ENCODE measurements at places on chromosomes 2 and 18. TPM values are rescaled to one million over a fixed set of nuclear protein-coding genes. Genes with fewer than 3 reads are reported as not detected.

The ZNF638 gene
- total RNA-seq = 114 TPM

The CACNB4 gene
- total RNA-seq = 0.58 TPM

The ASAP2 gene
- total RNA-seq = 0.45 TPM

The ZNF396 gene
- 0.54 TPM for total RNA-seq

The MARCHF4 gene
- not detected for total RNA-seq

The CCL20 gene
- total RNA-seq = not detected

DNA sequence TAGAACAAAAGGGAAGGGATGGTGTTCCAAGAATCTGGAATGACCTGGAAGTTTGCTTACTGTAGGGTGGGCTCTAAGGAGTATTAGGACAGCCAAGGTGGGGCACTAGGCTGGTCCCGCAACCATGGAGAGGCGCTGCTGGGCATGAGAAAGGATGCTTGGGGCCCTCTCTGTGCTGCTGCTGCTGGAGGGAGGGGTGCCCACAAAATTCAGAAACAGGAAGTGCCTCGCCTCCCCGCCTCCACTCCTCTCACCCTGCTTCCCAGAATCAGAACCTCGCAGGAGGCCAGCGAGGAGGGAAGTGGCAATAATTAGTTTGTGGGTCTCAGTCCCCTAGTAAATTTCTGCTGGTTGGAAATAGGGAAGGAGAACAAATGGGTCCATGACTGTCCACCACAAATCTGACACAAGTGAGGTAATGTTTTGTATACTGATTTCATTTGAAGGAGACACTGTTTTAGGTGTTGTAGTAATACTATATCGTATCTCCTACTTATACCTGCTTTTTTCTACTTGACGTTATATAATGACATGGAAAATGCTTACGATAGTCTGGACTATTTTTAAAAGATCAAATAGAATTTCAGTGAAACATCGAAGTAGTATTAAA is 7.9 kb upstream of the PDCL3 start:
- peak overlapping the region; percentile 49 for H3K4me3 ChIP-seq
- no peaks in the 10 kb centered on the region for H3K36me3 ChIP-seq
- H3K4me1 ChIP-seq = peaks cover 16% of the 10 kb centered on the region

DNA sequence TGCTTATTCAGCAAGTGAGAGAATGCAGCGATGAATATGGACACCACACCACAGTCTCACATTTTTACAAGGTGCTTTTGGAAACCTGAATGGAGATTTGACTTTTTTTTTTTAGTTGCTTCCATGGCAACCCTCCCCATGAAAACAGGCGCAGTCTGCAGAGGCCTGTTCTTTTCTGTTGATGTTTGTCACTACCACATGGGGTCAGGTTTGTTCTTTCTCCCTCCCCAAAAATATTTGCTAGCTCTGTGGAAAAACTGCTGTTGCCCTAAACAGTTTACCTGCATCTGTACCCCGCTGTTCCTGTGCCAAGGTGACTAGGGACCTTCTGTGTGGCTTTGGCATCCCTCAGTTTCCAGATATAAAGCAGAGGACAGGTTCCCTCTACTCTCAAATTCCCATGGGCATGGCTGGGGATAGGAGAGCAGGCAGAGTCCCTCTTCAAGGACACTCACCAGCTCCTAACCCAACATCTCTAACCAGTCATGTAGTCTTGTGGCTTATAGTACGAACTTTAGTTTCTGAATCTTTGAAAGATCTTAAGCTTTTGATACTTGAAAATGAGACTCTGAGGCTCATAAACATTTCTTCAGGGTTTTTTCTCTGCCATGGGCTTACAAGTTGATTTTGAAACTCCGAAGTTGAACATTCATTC is 14.7 kb upstream of the MAPRE2 start:
- H3K4me1 ChIP-seq = peaks cover 42% of the 10 kb centered on the region
- H3K4me3 ChIP-seq = no peak overlapping the region
- no peaks in the 10 kb centered on the region for H3K27me3 ChIP-seq
- peak; percentile 75 for DNase-seq

DNA sequence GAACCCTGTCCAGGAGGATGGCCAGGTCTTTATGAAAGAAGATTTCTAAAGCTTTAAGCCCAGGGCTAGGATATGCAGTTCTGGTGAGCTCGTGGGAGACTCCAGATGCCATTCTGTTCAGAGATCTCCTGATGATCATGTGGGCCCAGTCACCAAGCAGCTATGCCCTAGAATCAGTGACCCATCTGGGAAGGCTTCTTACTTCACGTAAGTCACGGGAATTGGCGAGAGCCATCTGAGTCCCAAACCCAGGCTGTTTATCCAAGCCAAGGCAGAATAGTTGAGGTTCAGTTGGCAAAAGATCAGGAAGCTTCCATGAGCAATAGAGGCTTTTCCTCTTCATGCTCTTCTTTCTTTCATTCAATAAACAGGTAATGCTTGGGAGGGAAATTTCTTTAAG is 23.9 kb downstream of the ANTXR1 start:
- H3K4me1 ChIP-seq = no peaks in the 10 kb centered on the region
- DNase-seq = no peak
- no peak overlapping the region for H3K27ac ChIP-seq
- H3K4me3 ChIP-seq = no peak overlapping the region

DNA sequence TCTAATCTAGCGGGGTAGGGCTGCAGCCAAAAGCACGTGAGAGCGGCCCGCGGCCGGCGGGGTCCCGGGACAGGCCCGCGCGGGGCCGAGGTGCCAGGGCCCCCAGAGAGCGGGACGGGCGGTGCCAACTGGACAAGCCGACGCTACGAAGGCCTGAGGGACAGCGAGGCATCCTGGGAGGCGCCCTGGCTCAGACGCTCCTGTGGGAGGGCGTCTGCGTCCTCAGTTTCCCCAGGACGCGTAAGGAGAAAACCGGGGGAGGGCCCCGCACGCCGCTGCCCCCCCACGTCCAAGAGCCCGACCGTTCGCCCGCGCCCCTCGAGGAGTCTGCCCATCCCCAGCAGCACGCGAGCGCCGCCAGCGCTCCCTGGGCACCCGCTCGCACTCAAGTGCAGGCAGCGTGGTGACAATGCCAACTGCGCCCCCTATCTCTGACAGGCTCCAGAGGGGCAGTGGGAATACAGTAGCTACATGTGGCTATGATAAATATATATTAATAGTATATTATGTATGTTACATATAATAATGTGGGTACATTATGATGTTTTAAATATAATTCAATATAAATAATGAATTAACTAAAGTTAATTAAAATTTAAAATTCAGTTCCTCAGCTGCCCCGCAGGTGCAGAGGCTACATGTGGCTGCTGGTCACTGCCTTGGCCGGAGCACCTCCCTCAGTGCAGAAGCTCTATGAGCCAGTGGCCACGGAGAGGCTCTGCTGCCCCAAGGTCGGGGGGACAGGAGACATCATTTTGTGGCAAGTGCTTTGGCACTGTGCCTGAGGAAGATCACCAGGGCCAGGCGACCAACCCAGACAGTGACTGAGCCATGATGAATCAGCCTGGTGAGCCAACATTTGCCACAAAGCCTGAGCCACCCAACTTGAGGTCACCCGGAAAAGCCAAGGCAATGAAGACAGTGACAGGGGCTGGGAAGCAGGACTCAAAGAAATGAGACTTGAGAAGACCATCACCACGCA is 5.5 kb upstream of the SFT2D3 start:
- no peak overlapping the region for H3K27ac ChIP-seq
- DNase-seq = peak; percentile 58
- H3K27me3 ChIP-seq = no peaks in the 10 kb centered on the region
- no peaks in the 10 kb centered on the region for H3K36me3 ChIP-seq
- no peak overlapping the region for H3K4me3 ChIP-seq
- H3K4me1 ChIP-seq = peaks cover 4% of the 10 kb centered on the region

GRCh38 chr2:102033031-102033749 is 41.4 kb downstream of the IL1R2 start:
- H3K27me3 ChIP-seq = no peaks in the 10 kb centered on the region
- peaks cover 24% of the 10 kb centered on the region for H3K4me1 ChIP-seq
- peak; percentile 28 for DNase-seq

DNA sequence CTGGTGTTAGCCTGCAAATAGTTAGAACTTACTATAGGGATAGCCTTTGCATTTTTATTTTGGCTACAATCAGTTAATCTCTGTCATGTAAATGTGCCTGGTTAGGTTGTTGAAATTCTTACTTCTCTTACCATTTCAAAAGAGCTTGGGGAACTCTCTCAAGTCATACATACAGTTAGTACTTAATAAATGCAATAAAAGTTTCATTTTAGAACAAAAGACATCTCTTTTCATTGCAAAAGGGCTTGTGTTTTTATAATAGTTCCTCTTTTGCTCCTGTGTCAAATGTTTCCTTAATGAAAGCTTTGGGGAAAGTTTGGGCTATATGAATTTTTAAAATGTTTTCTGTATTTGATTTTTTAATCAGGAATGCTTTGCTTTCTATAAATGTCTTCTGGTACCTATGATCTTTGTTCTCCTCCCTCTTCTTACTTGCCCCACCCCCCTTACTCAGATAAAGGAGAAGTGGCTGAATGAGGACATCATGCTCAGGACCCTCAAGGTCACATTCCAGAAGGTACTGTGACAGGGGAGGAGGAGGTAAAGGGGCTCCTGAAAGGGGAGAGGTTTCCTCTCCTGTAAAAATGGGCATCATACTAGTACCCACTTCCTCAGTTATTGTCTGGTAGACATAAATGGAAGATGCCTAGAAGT is 13.6 kb downstream of the PTPN18 start:
- H3K27ac ChIP-seq = no peak overlapping the region
- no peak overlapping the region for H3K4me3 ChIP-seq
- H3K4me1 ChIP-seq = peaks cover 25% of the 10 kb centered on the region
- no peak for DNase-seq
- H3K36me3 ChIP-seq = no peaks in the 10 kb centered on the region
- no peaks in the 10 kb centered on the region for H3K27me3 ChIP-seq

DNA sequence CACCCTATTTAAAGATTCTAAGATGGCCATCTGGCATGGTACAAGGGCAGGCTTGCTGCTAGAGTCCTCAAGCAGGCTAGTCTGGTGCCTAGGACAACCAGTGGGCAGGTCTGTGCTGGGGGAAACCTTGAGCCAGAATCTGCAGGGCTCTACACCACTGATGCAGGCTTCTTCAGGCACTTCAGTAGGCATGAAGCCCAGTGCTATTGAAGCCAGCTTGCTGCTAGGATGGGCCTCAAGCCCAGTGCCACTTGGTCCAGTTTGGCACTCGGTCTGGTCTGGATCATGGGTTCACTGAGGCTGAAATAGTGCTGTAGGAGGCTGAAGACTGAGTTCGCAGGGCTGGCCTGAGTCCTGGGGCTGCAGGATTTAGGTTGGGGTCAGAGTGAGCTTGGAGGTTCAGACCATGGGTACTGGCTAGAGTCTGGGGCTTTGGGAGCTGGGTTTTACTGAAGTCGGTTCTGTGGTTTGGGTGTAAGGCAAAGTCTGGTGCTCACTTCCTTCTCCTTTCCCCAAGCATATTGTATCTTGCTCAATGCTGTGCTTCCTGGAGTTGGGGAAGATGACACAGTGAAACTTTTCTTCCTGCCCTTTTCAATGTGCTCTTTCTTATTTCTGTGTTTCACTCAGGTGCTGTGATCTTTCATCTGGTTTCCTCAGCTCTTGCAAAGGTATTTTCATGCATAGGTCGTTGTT is 41.2 kb downstream of the SP100 start:
- H3K4me1 ChIP-seq = peaks cover 11% of the 10 kb centered on the region
- H3K36me3 ChIP-seq = peaks cover 61% of the 10 kb centered on the region
- no peak for DNase-seq
- no peaks in the 10 kb centered on the region for H3K27me3 ChIP-seq
- peak overlapping the region; percentile 6 for H3K27ac ChIP-seq

GRCh38 chr2:149587950-149588487 is 444 bp upstream of the MMADHC start:
- H3K27me3 ChIP-seq = no peaks in the 10 kb centered on the region
- peaks cover 36% of the 10 kb centered on the region for H3K4me1 ChIP-seq
- H3K4me3 ChIP-seq = peak overlapping the region; percentile 97
- no peak for DNase-seq
- H3K36me3 ChIP-seq = peaks cover 4% of the 10 kb centered on the region
- peak overlapping the region; percentile 93 for H3K27ac ChIP-seq

DNA sequence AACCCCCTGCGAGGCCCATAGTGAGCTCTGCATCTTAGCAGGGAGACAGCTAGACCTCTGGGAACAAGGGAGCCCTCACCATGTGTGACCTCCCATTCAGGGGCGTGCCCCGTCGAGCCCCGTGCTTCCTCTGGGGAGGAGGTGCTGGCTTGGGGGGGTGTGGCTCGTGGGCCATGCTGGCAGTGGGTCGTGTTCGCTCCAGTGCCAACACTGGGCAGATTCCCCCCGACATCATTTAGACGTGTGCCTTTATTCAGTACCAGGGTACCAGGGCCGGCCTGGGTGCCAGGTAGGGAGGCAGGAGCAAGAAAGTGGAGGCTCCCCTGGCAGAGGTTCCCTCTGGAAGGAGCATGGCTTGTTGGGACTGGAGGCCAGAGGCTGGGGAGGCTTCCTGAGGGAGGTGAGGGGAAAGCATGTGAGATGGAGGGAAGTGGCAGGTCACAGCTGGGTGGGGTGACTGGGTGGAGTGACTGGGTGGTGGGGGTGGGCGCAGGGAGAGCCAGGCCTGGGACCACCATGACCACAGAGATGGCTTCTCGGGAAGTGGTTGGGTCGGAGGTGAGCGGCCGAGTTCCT is 15.2 kb downstream of the GPC1 start:
- H3K27ac ChIP-seq = no peak overlapping the region
- H3K27me3 ChIP-seq = peaks cover 19% of the 10 kb centered on the region

GRCh38 chr2:177169810-177170514 is 42.6 kb upstream of the HNRNPA3 start:
- no peak for DNase-seq
- H3K4me1 ChIP-seq = peaks cover 11% of the 10 kb centered on the region
- H3K36me3 ChIP-seq = no peaks in the 10 kb centered on the region
- no peak overlapping the region for H3K27ac ChIP-seq
- no peak overlapping the region for H3K4me3 ChIP-seq
- H3K27me3 ChIP-seq = no peaks in the 10 kb centered on the region

DNA sequence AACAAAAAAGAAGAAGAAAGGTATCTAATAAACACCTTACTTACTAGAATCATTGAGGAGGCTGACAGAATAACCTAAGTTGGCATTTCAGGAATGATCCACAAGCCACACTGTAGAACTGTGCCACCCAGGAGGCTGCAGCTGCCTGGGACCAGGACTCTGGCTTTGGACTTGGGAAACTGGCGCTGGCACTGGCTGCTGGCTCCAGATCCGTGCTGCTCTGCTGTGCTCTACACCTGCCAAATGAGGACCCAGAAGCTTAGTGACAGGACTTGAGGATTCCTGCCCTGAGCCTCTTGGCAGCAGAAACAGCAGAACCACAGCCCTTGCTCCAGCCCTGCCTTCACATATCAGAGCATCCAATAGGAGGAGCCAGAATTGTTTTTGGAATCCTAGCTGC is 113.5 kb downstream of the CABLES1 start:
- no peak overlapping the region for H3K4me3 ChIP-seq
- DNase-seq = no peak
- no peak overlapping the region for H3K27ac ChIP-seq
- H3K27me3 ChIP-seq = no peaks in the 10 kb centered on the region
- H3K4me1 ChIP-seq = no peaks in the 10 kb centered on the region

- H3K27ac ChIP-seq = no peak overlapping the region
- H3K36me3 ChIP-seq = no peaks in the 10 kb centered on the region
- H3K4me1 ChIP-seq = no peaks in the 10 kb centered on the region
- no peaks in the 10 kb centered on the region for H3K27me3 ChIP-seq
- H3K4me3 ChIP-seq = no peak overlapping the region
- DNase-seq = no peak
Observed at GRCh38 chr2:218079943-218080913, 11.2 kb downstream of the RUFY4 start.
